ENCODE measurements at places on chromosomes 6 and 20. TPM values are rescaled to one million over a fixed set of nuclear protein-coding genes. Genes with fewer than 3 reads are reported as not detected.

- DNase-seq: no peak
Observed at GRCh38 chr6:99241905-99242534, 107.5 kb downstream of the FAXC start.

DNA sequence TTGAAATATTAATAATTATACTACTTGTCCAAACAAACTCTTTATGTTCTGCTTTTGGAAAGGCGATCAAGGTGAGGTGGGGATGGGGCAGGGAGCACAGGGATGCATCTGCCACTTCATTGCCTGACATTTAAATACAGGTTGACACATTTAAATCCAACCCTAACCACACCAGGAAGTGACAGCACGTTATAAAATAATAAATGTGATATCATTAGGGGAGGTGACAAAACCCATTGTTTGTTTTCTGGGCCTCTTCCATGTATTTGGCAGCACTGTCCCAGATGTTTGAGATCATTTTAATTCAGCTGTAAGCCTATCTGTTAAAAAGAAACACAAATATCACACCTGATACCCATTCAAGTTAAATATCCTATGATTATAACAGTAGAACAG lies 342.4 kb upstream of the ARID1B start:
- no peak for DNase-seq

PRL gene
- total RNA-seq: not detected

UNC93A gene
- total RNA-seq: not detected

GRCh38 chr6:134511984-134512683 lies 194.2 kb upstream of the SGK1 start:
- no peak for DNase-seq

HLA-DOB gene
- total RNA-seq: not detected

DNA sequence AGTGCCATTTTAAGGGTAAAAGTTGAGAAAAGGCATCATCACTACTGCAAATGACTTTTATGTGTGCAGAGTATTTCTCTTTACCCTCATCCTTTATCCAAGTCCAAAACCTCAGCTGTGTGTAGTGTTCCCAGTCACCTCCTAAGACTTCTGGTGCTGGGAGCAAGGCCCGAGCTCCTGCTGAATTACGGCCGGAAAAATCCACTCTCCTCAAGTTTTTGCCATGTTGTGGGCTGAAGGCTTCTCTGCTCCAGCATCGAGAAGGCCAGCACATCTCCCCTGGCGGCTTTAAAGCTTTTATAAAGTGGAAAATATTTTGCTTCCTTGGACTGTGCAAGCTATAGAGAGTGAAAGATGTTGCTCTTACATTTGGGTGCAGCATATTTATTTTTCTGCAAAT lies 153.2 kb upstream of the THBS2 start:
- no peak for DNase-seq

CYP39A1 gene
- total RNA-seq: 7.0 TPM

DNA sequence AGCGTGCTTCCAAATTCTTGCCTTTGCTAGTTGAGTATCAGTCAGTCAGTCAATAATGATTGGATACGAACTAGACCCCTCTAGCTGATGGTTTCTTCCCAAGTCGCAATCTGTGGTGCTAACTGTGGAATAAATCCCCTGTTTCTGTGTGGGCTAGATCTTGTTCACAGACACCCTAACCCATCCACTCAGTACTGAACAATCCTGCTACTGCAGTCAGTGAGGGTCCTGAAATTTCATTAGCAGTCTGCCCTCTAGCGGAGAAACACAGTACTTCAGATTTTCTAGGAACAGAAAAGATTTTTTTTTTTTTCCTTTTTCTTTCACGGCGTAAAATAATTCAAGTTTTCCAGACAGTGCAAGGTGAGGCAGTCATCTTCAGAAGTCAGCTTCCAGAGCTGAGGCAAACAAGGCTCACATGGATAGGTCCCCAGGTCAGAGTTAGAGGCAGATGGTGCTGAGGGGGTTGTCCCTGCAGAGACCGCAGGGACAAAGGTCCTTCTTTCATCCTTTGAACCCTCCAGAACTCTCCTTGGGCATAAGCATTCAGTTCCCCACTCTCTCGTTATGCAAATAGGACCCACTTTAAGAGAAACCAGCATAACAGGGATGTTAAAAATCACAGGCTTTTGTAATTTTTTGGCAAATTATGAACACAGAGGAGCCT lies 119.6 kb downstream of the SCML4 start:
- DNase-seq: no peak

UQCC2 gene
- 69.1 TPM for total RNA-seq

- peak; percentile 38 for DNase-seq
Observed at GRCh38 chr20:40797425-40797824, 108.4 kb upstream of the MAFB start.

GRCh38 chr6:97040355-97040860 lies 115.9 kb downstream of the KLHL32 start:
- no peak for DNase-seq

- no peak for DNase-seq
Observed at GRCh38 chr6:43977404-43978111, 149.7 kb downstream of the MRPL14 start.
